ENCODE measurements at places on chromosomes 1 and 21.

GRCh38 chr1:51833700-51834099, 44.8 kb downstream of the NRDC start:
- peak; percentile 17 for DNase-seq

DNA sequence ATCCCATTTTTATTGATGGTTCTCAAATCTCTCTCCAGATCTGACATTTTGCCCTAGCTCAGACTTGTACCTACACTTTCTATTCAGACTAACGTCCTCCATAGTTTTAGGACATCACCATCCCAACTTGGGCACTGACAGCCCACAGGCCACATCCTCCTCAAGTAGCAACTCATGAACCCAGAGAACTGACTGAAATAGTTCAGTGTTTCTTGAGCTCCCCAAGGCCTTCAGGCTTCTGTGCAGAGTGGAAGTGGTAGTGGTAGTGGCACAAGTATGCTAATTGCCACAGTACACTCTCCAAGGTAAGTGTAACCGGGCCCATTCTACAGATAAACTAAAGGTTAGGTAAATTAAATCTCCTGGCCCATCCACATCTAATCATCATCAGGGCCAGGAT, 112.6 kb downstream of the SLC45A1 start:
- no peak for DNase-seq

DNA sequence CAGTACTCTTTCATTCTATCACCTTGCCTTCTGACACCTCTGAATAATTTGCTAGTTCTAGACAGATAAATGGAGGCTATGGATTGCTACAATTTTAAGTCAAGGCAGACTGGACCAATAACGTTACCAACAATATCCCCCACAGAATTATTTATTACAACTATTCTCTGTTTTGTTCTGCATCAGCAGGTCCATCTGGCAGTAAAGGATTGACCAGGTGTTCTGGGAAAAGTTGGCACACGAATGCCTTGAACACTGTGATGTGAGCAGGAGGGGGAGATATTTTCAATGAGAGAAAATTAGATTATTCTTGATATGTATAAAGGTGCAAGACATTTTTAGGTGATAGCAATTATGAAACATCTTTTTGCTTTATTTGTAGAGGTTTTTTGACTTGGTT, 718.8 kb upstream of the TMPRSS15 start:
- DNase-seq = no peak

DNA sequence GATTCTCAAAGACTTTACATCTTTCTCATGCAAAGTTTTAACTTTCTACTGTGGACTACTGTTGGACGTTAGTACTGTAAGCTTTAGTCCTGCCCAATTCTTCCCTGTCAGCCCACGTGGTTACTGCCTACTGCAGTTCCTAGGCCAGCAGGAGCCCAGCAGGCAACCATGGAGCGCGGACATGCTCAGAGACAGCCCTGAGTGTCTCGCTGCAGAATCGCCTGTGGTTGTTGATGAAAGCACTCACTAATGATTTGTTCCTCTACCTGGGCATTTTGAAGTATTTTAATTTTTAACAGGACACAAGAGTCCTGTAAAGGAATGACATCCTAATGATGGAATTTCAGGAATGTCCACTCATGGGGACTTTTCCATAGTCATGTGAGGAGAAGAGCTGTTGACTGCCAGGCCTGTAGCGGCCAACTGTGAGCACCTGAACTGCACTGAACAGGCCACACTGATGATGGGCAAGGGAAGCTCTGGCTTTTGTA, 44.1 kb downstream of the PGBD5 start:
- DNase-seq = no peak

GRCh38 chr1:238346340-238346739, 455.6 kb upstream of the ZP4 start:
- no peak for DNase-seq

All from erythroblast (primary cell).